ENCODE measurements at places on chromosomes 6 and 20. TPM values are rescaled to one million over a fixed set of nuclear protein-coding genes. Genes with fewer than 3 reads are reported as not detected.

DNA sequence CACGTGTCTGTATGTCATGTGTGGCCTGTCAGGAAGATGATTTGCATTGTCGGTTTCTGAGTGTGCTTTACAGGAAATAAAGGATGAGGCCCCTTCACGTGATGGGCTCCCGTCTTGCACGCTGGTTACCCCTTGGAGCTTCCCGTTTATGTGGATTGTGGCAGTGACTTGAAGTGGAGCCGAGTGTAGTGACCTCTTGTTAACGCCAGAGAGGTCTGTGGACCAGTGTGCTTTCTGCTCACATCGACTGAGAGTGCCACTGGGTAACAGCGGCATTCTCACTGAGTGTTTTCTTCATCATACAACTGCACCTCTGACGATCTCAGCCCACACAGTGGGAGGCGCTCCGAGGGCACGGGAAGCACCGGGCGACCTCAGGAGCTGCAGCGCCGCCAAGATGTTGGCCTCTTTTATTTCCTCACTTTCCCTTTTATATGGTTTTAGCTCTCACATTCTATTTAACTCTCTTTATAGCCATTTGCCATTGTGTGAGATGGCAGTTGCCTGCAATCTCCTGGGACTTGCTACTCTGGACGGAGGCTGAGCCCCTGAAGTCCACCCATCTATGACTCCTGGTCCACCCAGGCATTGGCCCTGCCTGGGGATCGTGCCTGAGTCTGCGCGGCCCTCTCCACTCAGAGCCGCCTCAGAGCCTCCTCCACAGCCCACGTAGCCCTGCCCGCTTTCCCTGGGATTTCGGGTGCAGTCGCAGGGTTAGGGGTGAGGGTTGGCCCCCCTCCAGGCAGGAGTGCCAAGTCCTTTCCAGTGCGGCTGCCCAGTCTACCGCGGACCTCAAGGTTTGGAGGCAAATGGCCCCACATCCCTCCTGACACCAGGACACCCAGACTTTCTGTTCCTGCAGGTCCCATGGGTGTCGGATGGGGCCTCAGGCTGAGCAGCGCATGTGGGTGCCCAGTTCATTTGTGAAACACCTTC is 238.9 kb downstream of the ERMARD start:
- H3K27ac ChIP-seq, result no peak overlapping the region
- H3K4me1 ChIP-seq, result no peaks in the 10 kb centered on the region
- no peak for DNase-seq
- H3K36me3 ChIP-seq, result no peaks in the 10 kb centered on the region

- peaks cover 33% of the 10 kb centered on the region for H3K4me1 ChIP-seq
- H3K36me3 ChIP-seq, result no peaks in the 10 kb centered on the region
- H3K4me3 ChIP-seq, result no peak overlapping the region
- no peak for DNase-seq
- no peak overlapping the region for H3K27ac ChIP-seq
Measured at GRCh38 chr20:8150591-8150990, 18.5 kb downstream of the PLCB1 start.

DNA sequence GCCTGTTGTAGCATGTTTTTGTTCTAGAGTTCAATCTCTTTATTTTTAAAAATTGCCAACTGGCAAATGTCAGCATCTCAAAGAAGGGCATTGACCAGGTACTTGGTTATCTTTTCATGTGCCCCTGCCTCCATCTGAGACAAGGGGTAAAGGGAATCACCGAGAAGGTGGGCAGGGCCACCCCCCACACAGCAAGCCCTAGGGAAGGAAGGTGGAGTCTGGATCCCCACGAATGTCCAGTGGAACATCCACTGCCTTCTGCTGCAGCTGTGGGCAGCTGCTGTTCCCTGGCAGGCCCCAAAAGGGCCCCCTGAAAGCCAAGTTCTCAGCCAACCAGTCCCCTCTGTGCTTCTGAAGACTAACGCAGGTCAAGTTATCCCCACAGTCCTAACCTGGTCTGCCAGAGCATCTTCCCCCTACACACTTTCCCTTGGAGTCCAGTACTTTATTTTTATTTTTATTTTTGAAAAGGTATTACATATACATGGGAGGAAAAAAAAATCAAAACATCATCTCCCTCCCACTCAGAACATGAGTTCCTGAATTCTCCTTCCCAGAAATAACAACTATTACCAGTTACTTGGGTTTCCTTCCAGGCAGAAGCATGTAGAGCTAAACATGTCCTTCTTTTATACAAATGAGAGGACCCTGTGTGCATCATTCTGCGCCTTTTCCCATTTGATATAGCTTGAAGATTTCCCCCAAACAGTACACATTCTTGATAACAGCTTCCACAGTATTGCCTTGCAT is 253.7 kb downstream of the MAFB start:
- H3K4me3 ChIP-seq, result no peak overlapping the region
- no peak overlapping the region for H3K27ac ChIP-seq
- H3K27me3 ChIP-seq, result no peaks in the 10 kb centered on the region
- no peaks in the 10 kb centered on the region for H3K36me3 ChIP-seq
- DNase-seq, result no peak

DNA sequence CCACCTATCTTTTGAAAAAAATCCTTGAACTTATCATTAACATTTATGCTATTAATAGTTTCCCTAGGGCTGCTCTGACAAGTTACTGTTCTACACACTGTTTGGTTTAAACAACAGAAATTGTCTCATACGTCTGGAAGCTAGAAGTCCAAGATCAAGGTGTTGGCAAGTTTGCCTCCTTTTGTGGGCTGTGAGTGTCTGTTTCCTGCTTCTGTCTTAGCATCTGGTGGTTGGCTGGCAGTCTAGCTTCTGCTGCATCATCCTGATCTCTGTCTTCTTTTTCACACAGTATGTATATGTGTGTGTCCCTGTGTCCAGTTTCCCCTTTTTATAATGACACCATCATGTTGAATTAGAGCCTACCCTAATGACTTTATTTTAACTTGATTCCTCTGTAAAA is 154.8 kb downstream of the RPS12 start:
- no peaks in the 10 kb centered on the region for H3K36me3 ChIP-seq
- no peaks in the 10 kb centered on the region for H3K4me1 ChIP-seq
- H3K27ac ChIP-seq, result no peak overlapping the region
- no peaks in the 10 kb centered on the region for H3K27me3 ChIP-seq
- H3K4me3 ChIP-seq, result no peak overlapping the region

DNA sequence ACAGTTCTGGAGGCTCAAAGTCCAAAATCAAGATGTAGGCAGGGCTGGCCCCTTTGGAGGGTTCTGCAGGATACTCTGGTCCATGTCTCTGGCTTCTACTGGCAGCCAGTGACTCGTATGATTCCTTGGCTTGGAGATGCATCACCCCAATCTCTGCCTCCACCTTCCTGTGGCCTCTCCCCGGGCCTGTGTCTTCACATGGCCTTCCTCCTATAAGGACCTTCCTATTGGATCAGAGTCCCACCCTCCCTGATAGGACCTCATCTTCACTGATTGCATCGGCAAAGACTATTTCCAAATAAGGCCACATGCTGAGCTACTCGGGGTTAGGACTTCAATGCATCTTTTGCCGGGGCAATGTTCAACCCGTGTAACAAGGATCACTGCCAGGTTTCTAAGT is 509.0 kb downstream of the CD83 start:
- H3K36me3 ChIP-seq, result no peaks in the 10 kb centered on the region
- H3K27ac ChIP-seq, result no peak overlapping the region
- peaks cover 9% of the 10 kb centered on the region for H3K4me1 ChIP-seq

GRCh38 chr6:35311390-35312075 is 13.9 kb downstream of the DEF6 start:
- H3K27me3 ChIP-seq, result no peaks in the 10 kb centered on the region
- no peak overlapping the region for H3K27ac ChIP-seq
- H3K4me3 ChIP-seq, result no peak overlapping the region
- H3K4me1 ChIP-seq, result no peaks in the 10 kb centered on the region
- H3K36me3 ChIP-seq, result no peaks in the 10 kb centered on the region

- H3K27ac ChIP-seq, result no peak overlapping the region
- no peak for DNase-seq
- no peaks in the 10 kb centered on the region for H3K27me3 ChIP-seq
- H3K4me3 ChIP-seq, result no peak overlapping the region
- H3K36me3 ChIP-seq, result no peaks in the 10 kb centered on the region
- no peaks in the 10 kb centered on the region for H3K4me1 ChIP-seq
Measured at GRCh38 chr6:169370666-169371343, 117.2 kb upstream of the THBS2 start.

- H3K36me3 ChIP-seq, result no peaks in the 10 kb centered on the region
- DNase-seq, result no peak
- no peak overlapping the region for H3K27ac ChIP-seq
- no peaks in the 10 kb centered on the region for H3K27me3 ChIP-seq
Measured at GRCh38 chr6:80769106-80769505, 662.6 kb downstream of the BCKDHB start.

GRCh38 chr20:56841346-56841908 is 212.3 kb downstream of the TFAP2C start:
- H3K27me3 ChIP-seq, result no peaks in the 10 kb centered on the region
- no peaks in the 10 kb centered on the region for H3K36me3 ChIP-seq
- H3K27ac ChIP-seq, result no peak overlapping the region
- no peak overlapping the region for H3K4me3 ChIP-seq

GRCh38 chr6:123520217-123520616 is 116.5 kb downstream of the TRDN start:
- no peaks in the 10 kb centered on the region for H3K4me1 ChIP-seq
- no peaks in the 10 kb centered on the region for H3K36me3 ChIP-seq
- H3K27me3 ChIP-seq, result no peaks in the 10 kb centered on the region
- H3K4me3 ChIP-seq, result no peak overlapping the region
- H3K27ac ChIP-seq, result no peak overlapping the region
- DNase-seq, result no peak

GRCh38 chr20:9258901-9259300 is 190.0 kb downstream of the PLCB4 start:
- H3K4me1 ChIP-seq, result peaks cover 6% of the 10 kb centered on the region
- DNase-seq, result no peak
- no peak overlapping the region for H3K4me3 ChIP-seq
- no peak overlapping the region for H3K27ac ChIP-seq
- no peaks in the 10 kb centered on the region for H3K36me3 ChIP-seq
- no peaks in the 10 kb centered on the region for H3K27me3 ChIP-seq

DNA sequence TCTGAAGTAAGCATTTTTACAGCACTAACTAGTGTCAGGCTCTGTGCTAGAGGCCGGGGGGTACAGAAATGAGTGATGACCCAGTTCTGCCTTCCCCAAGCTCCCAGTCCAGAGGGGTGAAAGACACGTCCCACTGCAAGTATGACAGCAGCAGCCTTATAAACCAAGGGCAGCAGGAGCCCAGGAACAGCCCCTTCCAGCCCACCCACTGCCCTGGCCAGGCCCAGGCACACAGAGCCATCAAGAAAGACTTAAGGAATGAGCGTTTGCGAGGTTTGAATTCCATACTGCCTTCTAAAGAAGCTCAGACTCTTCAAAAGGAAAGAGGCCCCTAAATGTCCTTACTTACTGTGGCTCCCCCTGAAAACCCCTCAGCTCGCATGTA is 10.0 kb downstream of the TRERF1 start:
- no peak overlapping the region for H3K4me3 ChIP-seq
- H3K27ac ChIP-seq, result peak overlapping the region; percentile 82
- no peaks in the 10 kb centered on the region for H3K36me3 ChIP-seq
- DNase-seq, result no peak
- H3K4me1 ChIP-seq, result peaks cover 55% of the 10 kb centered on the region
- H3K27me3 ChIP-seq, result no peaks in the 10 kb centered on the region

DNA sequence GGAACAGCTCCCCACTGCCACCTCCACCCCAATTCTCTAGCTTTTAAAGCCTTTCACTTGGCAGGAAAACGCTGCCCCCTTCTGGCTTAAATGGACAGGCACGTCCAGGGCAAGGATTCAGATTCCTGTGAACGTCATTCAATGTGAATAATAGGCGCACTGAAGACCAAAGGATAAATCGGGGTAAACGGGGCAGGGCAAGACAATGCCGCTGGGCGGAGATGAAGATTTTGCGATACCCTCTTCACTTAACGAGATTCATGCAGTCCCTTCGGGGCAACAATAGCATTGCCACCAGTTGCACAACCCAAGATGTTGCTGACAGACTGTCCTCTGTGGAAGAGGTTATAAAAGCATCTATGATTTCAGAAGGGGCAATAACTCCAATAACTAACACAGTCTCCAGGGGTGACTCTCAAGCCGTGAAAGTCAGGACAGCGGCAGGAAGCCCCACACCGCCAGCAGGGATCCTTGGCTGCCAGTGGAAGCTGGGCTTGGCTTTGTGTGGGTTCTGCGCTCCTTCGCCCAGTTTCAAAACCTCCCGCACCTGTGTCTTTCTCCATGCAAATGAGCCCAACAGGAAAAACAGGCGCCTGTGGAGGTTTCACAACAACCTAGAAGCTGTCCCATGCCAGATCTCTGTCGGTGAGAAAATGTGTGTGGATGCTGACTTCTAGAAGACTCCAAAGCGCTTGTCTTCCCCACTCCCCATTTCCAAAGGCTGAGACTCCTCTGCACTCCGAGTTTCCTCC is 291.8 kb downstream of the BMP7 start:
- H3K27me3 ChIP-seq, result no peaks in the 10 kb centered on the region
- no peak for DNase-seq
- no peak overlapping the region for H3K4me3 ChIP-seq
- no peak overlapping the region for H3K27ac ChIP-seq
- H3K4me1 ChIP-seq, result peaks cover 11% of the 10 kb centered on the region

- peak overlapping the region; percentile 91 for H3K27ac ChIP-seq
- H3K4me1 ChIP-seq, result peaks cover 15% of the 10 kb centered on the region
- H3K27me3 ChIP-seq, result no peaks in the 10 kb centered on the region
Measured at GRCh38 chr6:26521600-26522391, 16.4 kb upstream of the HMGN4 start.

- peaks cover 3% of the 10 kb centered on the region for H3K36me3 ChIP-seq
- no peaks in the 10 kb centered on the region for H3K27me3 ChIP-seq
- H3K4me1 ChIP-seq, result peaks cover 2% of the 10 kb centered on the region
- H3K27ac ChIP-seq, result no peak overlapping the region
- no peak for DNase-seq
- H3K4me3 ChIP-seq, result no peak overlapping the region
Measured at GRCh38 chr20:401682-402495, 6.2 kb upstream of the RBCK1 start.

The SUN5 gene
- not detected for total RNA-seq

The ZC2HC1B gene
- not detected for total RNA-seq

The SNAP25 gene
- 5.6 TPM for total RNA-seq

The WFDC5 gene
- 6.1 TPM for total RNA-seq

The LHFPL5 gene
- total RNA-seq, result not detected

The FAM184A gene
- 3.4 TPM for total RNA-seq

The UBE2C gene
- 7.6 TPM for total RNA-seq
